ENCODE measurements at places on chromosomes 11 and 22.

DNA sequence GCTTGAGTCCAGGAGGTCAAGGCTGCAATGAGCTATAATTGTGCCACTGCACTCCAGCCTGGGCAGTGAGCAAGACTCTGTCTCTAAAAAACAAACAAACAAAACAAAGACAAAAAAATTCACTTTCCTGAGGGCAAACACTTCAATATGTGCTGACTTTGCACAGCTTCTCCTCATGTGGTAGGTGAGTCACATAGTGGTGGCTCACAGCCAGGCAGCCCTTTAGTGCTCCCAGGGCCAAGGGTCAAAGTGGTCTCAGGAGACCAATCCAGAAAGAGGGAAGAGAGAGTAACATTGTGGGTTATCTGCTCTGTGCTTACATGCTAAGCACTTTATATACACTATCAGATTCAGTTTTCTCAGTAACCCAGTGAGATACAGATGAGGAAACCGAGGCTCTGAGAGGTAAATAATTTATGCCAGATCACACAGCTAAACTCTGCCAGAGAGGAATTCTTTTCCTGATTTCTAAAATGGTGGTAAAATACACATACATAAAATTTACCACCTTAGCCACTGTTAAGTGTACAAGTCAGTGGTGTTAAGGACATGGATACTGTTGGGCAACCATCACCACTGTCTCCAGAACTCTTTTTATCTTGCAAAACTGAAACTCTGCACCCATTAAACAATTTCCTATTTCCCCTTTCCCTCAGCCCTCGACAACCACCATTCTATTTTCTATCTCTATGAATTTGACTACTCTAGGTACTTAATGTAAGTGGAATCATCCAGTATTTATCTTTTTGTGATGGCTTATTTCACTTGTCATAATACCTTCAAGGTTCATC, 231.7 kb upstream of the NARS2 start:
- DNase-seq = peak; percentile 16

GRCh38 chr22:38718414-38718813, 12.7 kb downstream of the GTPBP1 start:
- DNase-seq = peak; percentile 91

- no peak for DNase-seq
These were observed 41.4 kb upstream of the CREB3L1 start for GRCh38 chr11:46235777-46236688.

DNA sequence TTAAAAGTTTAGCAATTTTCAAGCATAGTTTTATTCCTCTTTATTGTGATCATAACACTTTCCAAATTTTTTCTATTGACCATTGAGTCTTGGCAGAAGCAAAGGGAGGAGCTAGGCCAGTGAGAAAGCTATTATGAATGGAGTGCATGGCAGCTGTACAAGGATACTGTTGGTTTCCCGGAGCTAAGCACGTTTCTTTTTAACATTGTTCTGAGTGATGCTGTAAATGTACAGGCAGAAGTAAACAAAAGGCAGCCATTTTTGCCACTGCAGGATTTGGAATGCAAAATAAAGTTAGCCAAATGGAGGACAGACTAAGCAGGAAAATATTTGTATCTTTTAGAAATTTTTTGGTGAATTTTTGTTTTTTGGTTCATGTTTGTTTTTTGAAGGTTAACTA, 16.2 kb downstream of the CBL start:
- DNase-seq = peak; percentile 50

- no peak for DNase-seq
These were observed 105.9 kb upstream of the SLC22A12 start for GRCh38 chr11:64485074-64485473.

DNA sequence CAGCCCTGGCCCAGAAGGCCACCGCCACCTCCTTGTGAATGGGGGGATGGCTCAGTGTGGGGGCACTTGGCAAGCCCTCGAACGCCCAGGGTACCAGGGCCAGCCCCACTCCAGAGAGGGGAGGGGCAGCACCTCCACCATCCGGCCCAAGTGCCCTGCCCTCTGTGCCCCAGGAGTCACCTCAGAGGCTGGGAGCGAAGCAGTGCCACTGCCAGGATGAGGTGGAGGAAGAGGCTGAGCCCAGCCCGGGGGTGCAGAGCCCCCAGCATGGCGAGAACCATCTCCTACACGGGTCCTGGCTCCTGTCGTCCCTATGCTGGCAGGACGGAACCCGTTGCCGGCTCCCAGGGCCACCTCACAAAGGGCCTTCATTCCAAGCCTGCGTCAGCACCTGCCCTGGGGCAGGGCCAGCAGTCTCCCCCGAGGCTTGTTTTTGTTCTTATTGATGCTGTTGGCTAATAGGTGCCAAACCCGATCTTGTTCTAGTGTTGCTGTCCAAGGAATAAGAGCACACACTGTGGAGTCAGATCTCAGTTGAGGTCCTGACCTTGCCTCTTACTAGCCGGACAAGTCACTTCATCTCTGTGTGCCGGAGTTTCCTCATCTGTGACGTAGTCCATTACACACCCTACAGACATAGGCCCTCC, at the start of gene FREY1:
FREY1 (minus strand) TSS at position 307 of the 647 bp plus-strand sequence; CDS start at position 281, 26 bp downstream.
- no peak for DNase-seq

DNA sequence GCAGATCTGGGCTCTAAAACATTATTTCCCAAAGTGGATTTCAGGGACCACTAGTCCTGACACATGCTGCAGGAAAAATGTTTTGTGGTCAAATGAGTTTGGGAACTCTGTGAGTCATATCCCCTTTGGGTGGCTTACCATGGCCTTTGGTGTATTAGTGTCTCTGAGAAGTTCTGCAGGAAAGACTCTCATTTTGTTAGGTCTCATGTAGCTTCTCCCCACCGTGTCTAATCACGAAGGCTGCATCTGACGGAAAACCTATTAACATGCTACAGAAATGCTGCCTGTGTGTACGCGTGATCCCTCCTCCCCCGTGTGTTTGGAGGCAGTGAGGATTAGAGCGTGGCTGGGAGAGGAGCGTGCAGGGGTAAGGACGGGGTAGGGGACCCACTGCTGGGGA, 191.7 kb downstream of the ST3GAL4 start:
- DNase-seq = peak; percentile 96

DNA sequence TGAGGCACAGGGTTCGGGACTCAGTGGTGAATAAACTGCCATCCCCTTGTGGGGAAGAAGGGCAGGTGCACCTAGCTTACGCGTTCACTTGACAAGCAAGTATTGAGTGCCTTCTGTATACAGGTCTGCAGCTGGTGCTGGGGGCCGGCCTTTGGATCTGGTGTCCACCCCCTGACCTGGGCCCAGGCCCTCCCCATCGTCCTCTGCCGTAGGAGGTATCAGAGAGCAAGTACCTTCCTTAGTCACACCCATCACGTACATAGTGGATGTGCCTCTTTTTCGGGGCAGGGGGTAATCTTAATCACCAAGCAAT, 53.3 kb downstream of the SMIM38 start:
- no peak for DNase-seq

- no peak for DNase-seq
These were observed 74.1 kb upstream of the CSNK2A3 start for GRCh38 chr11:11427140-11427539.

GRCh38 chr11:8317159-8317558, 53.5 kb upstream of the LMO1 start:
- no peak for DNase-seq

DNA sequence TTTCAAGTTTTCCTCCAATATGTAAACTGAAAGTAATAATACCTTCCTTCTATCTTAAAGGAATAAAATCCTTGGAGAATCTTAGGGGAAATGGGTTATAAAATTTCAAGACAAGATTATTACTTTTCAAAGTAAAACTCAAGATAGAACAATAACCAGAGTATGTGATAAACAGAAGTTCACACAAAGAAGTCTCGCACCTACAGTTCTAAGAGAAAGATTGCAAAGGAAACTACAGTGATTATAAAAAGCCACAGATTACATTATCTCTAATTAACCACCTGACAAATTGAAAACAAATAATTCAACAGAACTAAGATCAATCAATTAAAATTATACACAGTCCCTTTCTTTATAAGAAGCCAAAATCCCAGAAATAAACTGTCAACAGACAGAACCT, 34.0 kb downstream of the AMBRA1 start:
- DNase-seq = no peak

DNA sequence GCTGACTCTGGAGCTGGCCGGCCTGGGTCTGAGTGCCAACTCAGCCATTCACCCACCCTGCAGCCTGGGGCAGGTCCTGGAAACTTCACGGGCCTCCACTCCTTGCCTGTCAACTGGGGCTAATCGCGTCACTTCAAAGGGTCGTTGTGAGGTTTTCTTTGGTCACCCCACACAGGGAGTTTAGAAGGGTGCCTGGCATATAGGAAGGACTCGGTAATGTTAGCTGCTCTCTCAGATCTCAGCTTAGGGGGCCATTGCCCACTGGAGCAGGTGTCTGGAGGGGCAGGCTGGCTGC, 7.3 kb downstream of the INCENP start:
- no peak for DNase-seq

- no peak for DNase-seq
These were observed 81.3 kb upstream of the LINC01488 start for GRCh38 chr11:69400140-69400539.

GRCh38 chr11:72394416-72394815, 39.9 kb downstream of the CLPB start:
- DNase-seq = no peak

DNA sequence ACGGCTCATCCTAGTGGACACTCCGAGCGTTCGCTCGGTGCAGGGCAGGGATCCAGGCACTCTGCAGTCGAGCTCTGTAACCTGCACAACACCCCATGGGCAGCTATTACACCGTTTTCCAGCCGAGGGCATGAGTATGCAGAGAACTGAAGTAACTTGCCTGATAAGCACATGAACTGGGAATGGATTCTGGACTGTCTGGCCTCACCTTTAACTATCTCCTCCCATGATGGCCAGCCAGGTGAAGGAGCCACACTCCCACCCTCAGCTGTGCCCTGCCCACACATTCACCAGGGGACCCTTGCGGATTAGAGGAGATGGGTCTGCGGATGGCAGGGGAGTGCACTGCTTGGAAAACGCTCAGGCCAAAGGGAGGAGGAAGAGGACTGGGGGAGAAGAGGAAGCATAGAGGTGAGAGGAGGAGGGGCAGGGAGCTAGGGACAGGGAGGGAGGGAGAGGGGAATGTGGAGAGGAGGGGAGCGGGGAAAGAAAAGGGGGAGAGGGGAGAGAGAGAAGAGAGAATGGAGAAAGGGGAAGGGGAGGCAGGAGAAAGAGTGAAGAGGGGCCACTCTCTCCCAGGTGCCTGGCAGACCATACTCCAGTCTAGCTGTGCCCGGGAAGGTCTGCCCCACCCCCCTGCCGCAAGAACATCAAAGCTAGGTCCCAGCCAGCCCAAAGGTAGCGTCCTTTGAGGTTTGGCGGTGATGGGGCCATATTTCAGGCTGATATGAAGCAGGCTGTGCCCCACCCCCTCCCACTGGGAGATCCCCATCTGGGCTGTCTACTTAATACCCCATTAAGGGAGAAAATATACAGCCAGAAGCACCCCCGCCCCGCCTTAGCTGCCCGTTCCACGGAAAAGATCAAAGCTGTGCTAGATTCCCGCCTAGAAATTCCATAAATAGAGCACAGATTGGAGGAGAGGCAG, 33.2 kb upstream of the TCF20 start:
- no peak for DNase-seq

Data from EL (cell line).